Stimulated activated CD4-positive, alpha-beta T cell treated with anti-CD3 and anti-CD28 coated beads, Interleukin-1b, Interleukin-23, amount 100 ng/mL, for 1 hour (primary cell): ENCODE measurements at places on chromosomes 11 and 22.

- no peak for DNase-seq
Observed at GRCh38 chr22:26550498-26551033, 38.3 kb upstream of the TFIP11 start.

DNA sequence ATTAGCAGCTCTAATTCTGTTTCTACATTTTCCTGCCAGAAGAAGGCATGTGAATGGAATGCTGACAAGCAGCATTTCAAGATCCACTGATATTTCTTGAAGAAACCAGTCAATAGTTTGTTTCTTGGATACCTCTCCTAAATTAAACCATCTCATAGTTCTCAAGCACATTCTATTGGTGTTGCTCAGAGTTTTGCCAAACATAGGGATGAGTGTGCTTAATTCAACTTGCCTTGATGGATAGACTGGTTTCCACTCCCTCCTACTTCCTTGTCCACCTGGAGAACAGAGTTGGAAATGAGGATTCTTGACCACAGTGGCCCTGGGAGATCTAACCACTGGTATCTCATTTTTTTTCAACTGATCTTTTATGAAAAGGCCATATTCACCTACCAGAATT lies 29.8 kb upstream of the DDX10 start:
- DNase-seq = no peak

DNA sequence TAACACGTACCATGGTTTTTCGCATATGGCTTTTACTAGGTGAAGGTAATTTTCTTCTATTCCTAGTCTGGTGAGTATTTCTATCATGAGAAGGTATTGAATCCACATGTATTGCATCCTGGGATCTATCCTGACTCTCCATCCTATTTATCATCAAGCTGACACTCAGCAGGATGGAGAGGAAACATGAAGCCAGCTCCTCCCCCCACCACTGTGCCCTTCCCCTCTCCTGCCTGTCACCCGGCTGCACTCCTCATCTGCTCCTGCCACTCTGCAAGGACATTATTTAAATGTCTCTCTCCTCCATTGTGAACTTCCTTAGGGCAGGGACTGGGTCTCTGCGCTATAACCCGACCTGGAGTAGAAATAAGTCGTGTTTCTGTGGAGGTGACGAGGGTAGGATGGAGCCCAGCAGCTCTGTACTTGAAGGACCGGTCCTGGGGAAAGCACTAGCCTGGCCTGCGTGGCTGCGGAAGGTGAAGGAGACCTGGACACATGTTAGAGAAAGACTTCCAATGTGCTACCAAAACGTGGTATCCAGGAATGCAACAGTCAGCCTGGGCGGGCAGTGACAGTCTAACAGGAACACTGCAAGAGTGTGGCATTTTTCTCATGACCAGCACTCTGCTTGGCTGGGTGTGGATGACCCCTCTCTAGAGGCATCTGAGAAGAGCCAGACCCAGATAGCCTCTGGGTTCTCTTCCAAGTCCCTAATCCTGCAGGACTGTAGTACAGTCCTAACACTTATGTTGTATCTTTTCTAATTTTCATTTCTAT lies 111.2 kb downstream of the MICAL3 start:
- DNase-seq = no peak

- no peak for DNase-seq
Observed at GRCh38 chr11:72932132-72932570, 117.9 kb downstream of the ATG16L2 start.

- no peak for DNase-seq
Observed at GRCh38 chr11:115819014-115819413, 314.8 kb upstream of the CADM1 start.

- DNase-seq = no peak
Observed at GRCh38 chr11:128342511-128343134, 244.7 kb downstream of the ETS1 start.

DNA sequence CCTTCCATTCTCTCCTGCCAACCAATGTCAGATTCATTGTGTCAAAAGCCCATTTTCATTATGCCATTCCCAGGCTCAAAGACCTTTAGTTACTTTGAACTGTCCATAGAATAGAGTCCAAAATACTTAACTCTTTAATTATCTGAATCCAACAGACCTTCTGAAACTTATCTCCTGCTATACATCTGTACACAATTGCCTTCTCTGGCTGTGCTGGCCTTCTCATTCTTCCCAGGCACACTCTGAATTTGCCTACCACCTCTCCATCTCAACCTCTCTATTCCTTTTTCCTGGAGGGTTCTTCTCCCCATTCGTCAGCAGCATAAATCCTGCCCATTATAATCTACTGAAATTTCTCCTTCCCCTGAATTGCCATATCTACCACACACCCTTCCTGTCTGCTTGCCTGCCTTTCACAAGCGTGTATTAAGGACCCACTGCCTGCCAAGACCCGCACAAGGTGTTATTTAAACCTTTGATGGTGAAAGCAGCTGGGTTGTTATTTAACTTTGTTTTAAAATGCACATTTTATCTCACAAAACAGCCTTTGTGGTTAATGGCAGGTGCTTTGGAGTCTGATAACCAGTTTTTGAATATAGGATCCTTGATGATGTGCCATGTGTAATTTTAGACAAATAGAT lies 125.9 kb downstream of the CCDC81 start:
- DNase-seq = no peak

GRCh38 chr11:30789270-30789669 lies 203.1 kb upstream of the MPPED2 start:
- no peak for DNase-seq

- no peak for DNase-seq
Observed at GRCh38 chr11:59189986-59190385, 18.1 kb downstream of the DTX4 start.

DNA sequence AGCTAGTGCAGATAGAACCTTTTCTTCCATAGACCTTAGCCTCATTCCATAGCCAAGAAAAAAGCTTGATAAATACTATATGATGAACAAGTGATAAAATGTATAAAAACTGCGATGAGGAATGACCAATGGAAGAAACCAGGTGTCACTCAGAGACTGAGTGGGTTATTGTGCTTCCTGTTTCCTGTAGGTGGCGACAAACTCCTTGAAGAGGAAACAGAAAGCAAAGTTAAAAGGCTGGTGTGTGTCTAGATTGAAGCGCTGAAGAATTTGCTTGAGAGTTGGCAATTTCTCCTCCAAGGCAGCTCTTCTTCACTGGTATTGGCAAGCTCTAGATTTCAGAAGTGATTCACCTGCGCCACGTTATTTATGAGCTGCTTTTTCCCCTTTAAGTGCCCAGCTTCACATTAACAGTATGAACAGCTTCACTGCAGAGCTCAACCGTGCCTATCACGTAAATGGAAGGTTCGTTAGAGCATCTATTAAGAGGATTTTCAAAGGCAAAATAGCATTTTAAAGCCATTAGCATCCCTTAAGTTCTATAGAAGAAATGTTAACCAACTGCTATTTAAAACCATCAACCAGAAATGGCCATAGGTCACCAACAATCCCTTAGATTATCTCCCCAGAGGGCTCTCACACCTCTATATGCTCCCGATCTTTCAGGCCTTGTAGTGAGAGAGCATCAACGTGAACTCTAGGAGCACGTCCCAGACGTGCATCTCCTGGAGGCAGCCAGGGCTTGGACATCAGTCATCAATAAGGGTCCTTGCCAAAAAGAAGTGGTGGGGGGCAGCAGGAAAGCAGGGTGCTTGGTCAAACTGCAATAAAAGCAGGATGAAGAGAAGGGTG lies 179.4 kb downstream of the CADM1 start:
- no peak for DNase-seq

GRCh38 chr22:41310336-41310735 lies 9.0 kb downstream of the ZC3H7B start:
- DNase-seq = no peak

DNA sequence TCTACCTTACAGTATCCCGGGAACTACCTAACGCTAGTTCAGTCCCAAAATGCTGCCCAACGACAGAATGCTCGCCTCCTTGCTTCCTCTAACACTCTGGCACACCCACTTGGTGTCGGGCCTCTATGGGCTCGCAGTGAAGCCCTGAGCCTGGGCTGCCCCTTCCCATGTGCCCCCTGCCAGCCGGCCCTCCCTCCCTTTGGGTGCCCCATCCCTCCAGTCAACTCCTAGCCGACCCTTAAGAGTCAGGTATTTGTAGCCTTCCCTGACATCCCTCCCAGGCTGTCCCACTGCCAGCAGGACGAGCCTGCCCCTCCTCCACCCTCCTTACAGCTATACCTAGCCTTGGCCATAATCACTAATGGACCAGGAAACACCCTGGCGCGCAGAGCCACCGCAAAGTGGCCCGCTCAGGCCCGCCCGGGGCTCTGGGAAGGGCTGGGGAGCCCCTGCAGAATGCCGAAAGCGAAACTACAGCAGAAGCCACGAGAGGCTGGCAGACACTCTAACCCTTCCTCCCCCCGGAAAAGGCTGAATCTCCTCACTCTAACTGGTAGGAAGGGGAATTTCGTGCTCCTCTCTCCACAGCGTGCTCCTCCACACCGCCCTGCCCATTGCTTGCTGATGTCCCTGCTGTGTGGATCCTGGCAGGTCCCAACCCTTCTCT lies 8.2 kb downstream of the CBX7 start:
- no peak for DNase-seq

DNA sequence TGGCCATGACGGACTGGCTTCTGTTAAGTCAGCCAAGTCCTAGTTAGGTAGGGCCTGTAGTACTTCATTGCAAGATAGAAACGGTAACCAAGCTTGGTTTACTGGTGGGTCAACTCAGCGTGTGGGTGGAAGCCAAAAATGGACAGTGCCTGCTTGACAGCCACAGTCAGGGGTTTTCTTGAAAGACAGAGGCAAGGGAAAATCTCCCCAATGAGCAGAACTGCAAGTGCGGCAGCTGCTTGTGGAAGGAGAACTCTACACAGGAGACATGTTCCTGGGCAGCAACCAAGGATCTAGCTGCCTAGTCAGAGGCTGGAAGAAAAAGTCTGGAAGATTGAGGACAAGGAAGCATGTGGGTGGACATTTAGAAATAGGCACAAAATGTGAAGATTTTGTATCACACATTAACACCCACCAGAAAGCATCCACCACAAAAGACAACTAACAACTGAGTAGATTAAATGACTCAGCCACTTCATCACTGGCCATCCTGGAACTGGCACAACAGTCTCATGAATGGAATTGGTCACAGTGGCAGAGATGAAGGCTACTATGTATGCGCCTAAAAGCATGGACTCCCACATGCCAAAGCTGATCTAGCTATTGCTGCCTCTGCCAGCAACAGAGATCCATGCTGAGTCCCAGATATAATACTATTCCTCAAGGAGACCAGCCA lies 40.9 kb upstream of the SCUBE2 start:
- no peak for DNase-seq

DNA sequence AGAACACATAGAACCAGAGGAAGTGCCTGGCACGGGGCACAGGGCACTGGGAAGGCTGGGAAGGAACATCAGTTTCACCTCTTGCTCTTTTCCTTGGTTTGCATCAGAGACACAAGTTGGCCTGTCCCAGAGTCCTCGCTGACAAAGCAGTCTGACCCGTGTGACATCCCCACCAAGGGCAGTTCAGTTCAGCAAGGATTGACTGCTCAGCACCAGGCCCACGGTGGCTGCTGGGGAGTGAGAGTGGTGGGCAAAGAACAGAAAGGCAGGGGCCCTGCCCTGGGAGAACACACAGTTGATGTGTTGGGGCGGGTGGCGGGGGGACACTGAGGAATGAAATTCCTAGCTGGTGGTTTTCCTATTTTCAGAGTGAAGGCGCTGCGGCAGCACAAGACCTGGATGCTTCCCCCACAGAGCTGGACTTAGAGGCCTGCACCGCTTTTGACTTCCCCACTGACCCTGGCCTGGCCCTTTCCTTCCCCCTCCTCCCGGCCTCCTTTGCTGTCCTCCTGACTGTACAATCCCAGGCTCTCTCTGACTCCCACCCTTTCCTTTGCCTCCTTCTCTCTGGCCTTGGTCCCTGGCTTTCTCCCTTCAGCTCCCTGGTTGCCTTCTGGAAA lies 2.2 kb upstream of the TMPRSS13 start:
- DNase-seq = no peak

DNA sequence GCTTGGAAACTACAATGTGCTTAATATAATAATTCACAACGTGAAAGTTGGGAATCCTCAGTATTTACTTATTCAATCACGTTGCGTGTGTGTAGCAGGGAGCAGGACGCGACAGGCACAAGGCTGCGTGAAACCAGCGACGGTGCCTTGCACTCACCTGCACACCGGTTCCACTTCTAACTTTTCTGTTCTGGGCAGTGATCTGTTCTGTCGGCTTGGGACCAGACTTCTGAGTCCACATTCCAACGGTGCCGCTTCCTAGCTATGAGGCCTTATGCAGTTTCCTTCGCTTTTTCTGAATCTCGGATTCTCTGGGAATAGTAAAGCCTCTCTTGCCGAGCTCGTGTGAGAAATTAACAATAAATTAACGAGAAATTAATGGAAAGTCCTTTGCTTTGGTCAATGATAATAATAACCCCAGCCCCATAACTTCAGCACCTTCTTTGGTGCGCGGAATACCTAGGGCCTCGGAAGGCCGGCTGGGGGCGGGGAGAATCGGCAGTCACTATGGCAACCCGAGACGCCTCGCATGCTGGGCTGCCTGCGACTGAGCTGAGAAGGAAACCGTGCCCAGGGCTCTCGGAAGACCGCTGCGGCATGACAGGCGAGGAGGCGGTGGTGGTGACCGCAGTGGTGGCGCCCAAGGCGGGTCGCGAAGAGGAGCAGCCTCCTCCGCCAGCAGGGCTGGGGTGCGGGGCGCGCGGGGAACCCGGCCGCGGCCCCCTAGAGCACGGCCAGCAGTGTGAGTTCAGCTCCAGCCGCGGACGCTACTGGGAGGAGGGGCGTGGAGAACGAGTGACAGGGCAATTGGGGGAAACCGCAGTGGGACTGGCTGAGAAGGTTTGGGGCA lies at the start of gene C11orf97:
Gene C11orf97, plus strand, starts transcription at position 530 of the 850 bp plus-strand sequence. Its CDS starts 68 bp downstream, at position 598.
- DNase-seq = peak; percentile 17

DNA sequence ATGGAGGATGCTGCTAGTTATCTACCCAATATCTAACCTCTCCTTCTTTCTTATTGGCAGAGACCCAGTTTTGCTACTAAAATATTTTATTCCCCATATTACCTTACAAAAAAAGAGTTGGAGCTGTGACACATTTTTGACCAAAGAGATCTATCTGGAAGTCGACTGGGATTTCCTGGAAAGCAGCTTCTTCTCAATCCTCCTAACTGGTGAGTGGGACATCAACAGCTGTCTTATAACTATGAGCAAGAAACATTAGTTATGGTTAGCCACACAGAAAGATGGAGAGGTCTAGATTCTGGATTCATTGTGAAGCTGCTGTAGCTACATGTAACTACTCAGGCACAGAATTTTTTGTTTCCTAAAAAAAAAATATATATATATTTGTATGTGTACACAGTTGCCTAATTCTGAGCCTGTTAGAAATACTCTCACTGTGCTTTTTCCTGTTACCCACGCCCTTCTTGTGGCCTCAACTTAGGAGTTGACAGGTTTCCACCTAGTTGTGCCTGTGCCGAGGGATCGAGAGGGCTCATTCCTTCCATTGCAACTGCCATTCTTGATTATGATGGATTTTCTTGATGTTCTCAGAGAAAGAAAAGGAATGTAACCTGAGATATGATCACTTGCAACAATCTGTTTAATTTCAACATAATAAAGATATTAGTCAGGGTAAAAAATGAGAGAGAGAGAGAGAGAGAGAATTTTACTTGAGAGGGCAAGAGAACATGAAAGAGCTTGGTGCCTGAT lies 142.0 kb downstream of the SLC17A6 start:
- no peak for DNase-seq

- DNase-seq = no peak
Observed at GRCh38 chr11:16924462-16924825, 89.8 kb downstream of the PLEKHA7 start.

- DNase-seq = no peak
Observed at GRCh38 chr11:32396331-32396730, 39.0 kb downstream of the WT1 start.

GRCh38 chr22:45207981-45208664 lies 32.6 kb downstream of the KIAA0930 start:
- no peak for DNase-seq
